Globus pallidus (tissue), 1 donor: ENCODE measurements at places on chromosomes 6 and 20.
A peak's percentile ranks its signal among the peaks of the same experiment; 100 is the strongest.

- no peak for DNase-seq
Measured at GRCh38 chr20:37228082-37228481, 33.5 kb downstream of the GHRH start.

- DNase-seq: peak; percentile 21
Measured at GRCh38 chr6:129671442-129672340, 38.3 kb downstream of the ARHGAP18 start.

- no peak for DNase-seq
Measured at GRCh38 chr6:148855744-148856143, 108.9 kb downstream of the UST start.

DNA sequence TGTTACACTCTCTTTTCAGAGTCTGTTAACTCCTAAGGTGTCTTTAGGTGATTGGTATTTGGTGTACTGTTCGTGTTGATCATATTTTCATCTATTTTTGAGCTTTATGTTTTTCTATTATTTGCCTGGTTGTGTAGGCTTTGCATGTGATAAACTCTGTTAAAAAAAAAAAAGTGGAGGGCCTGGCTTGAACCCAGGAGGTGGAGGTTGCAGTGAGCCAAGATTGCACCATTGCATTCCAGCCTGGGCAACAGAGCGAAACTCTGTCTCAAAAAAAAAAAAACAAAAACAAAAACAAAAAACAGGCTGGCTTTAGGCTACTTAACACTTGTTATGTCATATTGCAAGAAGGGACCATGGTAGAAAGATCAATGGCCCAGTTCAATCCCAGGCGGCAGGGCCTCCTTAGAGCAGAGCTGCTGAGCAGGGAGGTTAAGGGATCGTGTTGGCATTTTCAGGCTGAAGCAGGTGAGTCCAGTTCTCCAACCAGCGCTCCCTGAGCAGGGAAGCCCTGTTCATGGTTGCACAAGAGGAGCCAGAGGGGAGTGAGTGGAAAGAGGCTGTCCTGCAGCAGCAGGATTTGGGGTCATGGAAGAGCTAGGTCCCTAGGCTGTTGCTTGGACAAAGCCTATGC is 8.5 kb downstream of the PYGB start:
- DNase-seq: no peak

DNA sequence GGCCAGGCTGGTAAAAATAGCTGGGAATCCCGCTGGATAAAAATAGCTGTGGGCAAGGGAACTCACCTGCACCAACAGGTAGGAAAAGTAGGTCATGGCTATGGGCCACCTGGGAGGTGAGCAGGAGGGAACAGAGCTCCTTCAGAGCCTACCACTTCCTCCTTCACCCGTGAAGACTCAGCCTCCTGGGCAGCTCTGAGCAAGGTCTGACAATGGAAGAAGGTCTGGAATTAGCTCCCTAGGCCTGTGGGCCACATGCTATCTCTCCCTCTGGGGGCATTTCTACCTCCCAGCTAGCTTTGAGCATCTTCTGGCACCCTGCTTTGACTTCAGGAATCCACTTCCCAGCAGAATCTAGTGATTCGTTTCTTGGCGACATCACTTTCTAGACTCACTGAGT is 153.9 kb downstream of the MRPL14 start:
- no peak for DNase-seq

GRCh38 chr6:16078064-16078463 is 50.8 kb upstream of the MYLIP start:
- DNase-seq: no peak
